Hindlimb muscle (tissue), 1 donor: ENCODE measurements at places on chromosomes 3 and 15.
A peak's percentile ranks its signal among the peaks of the same experiment; 100 is the strongest.

DNA sequence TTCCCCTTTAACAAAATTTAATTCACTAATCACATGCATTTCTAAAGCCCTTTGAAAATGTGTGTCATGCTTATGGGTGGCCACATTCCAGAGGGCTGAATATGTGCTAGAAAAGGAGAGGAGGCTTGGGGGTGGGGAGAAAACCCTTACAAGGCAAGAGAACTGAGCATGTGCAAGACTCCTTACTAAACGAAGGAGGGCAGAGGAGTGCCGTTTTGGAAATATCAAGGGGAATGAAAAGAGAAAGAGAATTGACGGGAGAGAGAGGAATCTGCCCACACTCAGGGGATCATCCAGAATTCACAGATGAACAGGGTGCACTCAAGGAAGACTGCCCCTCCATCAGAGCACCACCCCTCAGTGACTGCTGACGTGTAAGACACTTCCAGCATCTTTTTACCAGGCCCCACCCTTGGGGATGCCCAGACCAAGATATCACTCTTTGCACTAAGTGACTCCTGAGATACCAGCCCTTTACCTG, 37.9 kb upstream of the TSC22D2 start:
- peak; percentile 69 for DNase-seq

DNA sequence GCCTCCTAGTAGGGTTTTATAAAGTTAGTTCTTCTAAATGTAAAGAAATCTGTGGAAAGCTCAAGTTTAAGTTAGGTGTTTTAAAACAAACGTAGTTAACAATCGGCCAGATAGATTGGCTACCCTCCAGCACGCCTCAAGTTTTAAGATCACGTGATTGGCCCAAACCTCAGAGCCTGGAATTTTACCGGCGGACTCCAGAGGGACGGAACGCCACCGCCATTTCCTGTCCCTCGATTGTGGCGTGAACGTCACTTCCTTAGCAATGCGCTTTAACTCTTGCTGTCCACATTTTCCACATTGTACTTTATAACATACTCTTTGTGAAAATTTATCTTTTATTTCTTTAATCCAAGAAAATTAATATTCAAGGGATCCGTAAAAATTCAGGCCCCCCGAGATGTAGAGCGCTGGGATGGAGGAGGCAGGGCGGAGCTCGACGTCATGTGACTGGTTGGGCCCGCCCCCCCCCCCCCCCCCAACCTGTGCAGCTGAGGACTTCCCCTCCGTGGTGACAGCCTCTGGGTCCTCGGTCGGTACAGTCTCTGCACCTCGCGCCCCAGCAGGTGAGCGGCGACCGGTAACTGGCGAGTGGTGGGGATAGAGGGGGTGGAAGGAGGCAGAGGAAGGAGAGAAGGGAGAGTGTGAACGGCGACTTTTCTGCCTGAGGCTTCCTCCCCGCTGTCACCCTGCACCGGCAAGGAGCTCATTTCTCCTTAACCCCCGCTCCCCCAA, at the start of gene ATP6V1A:
TSS of gene ATP6V1A (plus strand) at position 488 of the 735 bp plus-strand sequence. CDS start 31,719 bp downstream, outside the sequence.
- peak; percentile 94 for DNase-seq

DNA sequence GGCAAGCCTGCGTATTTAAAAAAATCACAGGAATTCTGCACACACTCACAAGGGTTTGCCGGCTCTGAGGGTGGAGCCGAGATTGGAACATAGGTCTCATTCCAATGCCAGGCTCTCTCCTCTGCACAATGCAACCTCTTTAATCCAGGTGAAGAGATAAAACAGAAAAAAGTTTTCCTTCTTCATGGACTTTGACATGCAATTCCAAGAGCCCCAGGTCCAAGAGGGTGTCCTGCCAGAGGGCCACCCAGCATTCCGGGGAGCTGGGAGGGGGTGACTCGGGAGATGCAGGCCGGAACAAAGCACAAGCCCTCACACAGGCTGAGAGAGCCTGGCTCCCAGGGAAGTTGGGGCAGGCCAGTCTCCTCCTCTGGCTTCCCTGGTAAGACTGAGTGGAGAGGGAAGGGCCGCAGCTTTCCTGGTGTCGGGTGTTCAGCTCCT, 6.7 kb upstream of the SLC12A8 start:
- DNase-seq: no peak

GRCh38 chr15:98671060-98672008, 23.0 kb downstream of the IGF1R start:
- no peak for DNase-seq

DNA sequence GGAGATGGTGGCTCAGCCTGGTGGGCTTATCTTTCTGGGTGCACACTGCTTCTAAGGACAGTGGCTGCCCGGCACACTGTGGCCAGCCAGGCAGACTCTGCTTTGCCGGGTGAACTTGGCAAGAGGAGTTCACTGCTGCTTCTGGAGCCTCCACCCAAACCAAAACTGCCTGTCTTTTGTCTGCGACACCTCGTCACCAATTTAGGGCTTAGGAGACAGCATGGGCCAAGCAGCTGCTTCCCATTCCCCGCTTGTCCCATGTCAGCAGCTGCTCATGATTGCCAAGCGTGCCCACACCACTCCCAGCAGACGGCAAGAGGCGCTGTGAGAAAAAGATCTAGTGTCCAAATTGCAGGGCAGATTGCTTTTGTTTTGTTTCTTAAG, 57.3 kb downstream of the LSM3 start:
- peak; percentile 43 for DNase-seq

DNA sequence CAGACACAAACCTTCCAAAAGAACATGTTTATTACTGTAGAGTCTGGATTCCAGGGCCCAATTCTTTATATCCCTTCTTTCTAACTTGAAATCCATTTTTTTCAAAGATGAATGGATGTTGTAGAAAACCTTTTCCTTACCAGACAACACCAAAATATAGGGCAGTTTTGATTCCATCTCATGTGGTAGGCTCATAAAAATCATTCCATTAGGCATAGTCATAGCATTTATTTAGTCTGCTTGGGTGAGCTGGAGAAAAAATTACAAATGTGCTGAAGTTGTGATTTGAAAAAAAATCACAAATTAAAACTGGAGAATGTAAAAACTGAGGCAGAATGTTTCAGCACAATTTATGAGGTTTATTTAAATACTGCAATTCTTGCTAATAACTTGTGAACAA, 199.3 kb upstream of the TBC1D5 start:
- DNase-seq: no peak

DNA sequence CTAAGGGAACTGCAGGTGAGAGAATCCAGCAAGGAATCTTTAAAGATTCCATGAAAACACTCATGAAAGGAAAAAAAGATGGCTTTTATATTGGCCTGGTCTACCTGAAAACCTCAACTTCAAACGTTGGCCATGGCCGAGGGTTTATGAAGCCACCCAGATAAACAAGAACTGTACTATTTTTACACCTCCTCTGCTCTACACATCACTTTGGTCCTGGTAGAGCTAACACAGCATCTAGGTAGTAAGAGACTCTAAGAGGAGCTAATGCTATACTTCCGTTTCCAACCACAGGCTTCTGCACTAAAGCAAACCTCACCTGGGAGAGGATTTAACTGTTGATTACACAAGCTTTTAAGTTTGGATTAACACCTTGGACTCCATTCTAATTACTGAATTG, 466.2 kb downstream of the FGF12 start:
- no peak for DNase-seq

DNA sequence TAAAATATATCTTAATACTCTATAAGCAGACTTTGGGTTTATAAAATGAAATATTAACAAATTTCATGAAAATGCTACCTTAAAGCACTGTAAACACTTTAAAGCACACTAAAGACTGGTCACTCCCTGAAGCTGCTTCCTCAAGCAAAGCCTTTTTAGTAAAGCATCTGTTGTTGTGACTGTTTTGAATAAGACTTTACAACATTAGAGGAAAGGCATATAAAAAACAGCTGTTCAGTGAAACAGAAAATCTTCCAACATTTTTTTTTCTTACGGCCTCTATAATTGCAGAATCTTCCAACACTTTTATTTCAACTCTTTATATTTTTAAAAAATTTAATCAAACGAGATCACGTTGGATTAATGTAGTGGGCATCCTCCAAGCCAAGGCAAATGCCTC, 48.1 kb downstream of the GRK7 start:
- DNase-seq: no peak

DNA sequence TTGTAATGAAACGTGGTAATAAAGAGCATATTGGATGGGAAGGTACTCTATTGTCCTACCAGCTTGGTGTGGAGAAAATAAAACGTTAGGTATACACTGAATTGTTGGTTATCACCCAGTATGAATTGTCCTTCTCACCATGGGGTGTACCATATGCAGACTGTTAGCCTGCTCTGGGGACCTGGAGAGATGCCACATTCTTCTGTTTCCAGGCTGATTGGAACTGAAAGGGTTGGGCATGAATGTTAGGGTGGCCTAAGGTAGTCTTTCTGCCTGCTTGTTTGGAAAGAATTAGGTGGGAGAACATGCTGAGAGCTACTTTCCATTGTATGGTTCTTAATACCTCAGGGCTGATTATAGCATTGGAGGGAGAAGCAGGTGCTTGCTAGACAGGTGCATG, 340.6 kb downstream of the PTPRG start:
- no peak for DNase-seq

DNA sequence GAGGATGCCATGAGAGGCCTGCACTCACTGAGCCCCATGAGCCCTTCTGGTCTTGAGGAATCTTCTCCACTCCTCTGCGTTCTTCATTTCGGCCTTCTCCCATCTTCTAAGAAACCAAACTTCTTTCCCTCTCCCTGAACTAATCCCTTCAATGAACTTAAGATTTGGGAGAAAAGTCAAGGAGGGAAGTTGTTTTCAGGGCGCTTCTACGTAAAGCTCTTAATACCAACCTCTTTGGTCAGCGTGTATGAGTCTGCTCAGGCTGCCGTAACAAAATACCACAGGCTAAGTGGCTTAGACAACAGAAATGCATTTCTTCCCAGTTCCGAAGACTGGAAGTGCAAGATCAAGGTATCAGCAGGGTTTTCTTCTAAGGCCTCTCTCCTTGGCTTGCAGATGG, 13.8 kb upstream of the PSMD6 start:
- no peak for DNase-seq

- no peak for DNase-seq
These were observed 205.7 kb upstream of the ROBO1 start for GRCh38 chr3:79973482-79973881.

DNA sequence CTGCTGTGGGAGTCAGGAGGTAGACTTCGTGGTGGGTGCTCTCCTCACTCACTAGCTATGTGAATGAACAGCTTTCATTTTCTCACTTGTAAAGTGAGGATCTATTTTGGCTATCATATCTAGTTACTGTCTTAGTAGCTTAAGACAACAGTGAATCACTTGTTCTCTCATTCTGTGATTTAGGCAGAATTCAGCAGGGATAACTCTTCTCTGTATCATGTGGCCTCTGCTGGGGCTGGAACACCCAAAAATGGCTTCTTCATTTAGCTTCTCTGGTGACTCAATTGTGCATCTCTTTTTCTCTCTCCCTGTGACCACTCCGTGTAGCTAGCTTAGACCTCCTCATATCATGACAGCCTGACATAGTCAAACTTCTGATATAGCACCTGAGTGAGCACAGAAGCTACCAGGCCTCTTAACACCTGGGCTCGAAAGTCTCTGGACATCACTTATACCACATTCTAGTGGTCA, 68.4 kb downstream of the BFSP2 start:
- DNase-seq: no peak

DNA sequence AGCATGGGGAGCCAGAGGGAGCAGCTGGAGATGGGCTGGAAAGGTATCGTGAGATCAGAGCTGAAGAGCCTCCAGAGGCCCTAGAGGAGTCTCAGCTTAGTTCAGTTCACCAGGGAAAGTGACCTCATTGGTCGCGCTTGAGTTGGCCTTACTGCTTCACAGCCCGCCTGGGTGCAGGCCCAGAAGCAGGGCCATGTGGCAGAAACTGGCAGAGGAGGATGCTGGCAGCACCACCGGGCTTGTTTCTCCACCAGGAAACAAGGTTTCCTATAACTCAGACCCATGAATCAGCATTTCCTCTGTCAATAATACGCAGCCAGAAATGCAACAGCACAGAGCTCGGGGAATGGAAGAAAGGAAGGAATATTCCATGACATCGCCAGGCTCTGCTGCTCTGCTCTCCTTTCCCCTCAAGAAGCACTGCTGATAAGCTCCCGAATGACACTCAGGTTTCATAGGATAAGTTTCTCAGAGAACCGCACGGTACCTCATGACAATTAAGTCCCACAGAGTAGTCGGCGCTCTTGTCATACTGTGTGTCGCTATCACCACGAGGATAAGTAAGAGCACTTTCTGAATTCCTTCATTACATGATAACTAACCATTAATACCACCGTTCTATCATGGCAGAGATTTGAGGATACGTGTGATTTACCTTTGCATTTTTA, 147.1 kb upstream of the LPP start:
- no peak for DNase-seq

DNA sequence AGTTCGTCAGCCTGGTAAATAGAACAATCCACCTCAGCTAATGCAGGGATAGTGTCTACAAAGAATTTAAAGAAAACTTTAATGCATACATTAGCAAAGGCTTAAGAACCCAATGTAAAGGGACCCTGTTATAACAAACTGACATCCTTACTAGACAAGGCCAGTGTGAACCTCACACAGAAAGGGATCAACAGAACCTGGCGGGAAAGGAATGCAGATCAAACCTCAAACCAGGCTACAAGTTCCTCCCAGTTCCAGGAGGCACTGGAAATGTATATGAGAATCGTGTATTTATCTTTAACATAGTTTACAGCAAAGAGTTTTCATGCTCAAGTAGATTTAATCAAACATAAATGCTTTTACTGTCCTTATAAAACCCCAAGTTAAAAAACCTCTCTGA, 37.6 kb upstream of the ATP11B start:
- no peak for DNase-seq

- no peak for DNase-seq
These were observed 67.7 kb upstream of the CDV3 start for GRCh38 chr3:133505813-133506212.

DNA sequence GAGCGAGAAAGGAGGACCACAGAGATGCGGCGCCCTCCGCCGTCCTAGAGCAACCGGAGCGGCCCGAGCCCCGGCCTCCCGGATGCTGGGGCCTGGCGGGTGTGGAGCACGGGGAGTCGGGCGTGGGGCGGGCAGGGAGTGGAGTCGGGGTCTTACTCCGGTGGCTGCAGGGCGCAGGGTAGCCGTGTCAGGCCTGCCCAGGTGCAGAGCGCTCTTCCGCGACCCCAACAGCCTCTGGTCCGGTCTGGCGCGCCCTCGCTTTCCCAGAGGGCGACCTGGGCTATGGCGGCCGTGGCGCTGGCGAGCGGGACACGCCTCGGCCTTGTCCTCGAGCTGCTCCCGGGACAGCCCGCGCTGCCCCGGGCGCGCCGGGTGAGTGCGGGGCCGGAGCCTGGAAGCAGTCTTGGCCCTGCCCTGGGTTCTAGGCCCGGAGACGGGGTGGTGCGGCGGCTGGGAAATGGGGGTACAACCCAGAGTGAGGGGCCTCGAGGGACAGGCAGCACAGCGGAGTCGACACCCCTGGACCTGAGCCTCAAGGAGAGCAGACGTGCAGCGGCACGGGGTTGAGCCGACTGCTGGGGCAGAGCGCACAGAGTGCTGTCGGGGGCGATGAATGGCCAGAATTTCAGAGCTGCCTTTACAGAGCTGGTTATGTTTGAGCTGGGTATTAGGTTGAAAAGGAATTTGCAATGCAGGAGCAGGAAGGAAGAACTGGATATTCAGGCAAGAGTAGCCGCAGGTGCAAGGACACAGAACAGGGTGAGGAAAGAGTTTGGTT, at the start of gene ZNF662:
TSS of gene ZNF662 (plus strand) at position 73 of the 778 bp plus-strand sequence. CDS start 1,973 bp downstream, outside the sequence.
- peak; percentile 76 for DNase-seq

GRCh38 chr3:22922317-22922716, 280.8 kb upstream of the UBE2E2 start:
- no peak for DNase-seq
